ENCODE measurements at places on chromosomes 7 and 10. TPM values are rescaled to one million over a fixed set of nuclear protein-coding genes. Genes with fewer than 3 reads are reported as not detected.

DNA sequence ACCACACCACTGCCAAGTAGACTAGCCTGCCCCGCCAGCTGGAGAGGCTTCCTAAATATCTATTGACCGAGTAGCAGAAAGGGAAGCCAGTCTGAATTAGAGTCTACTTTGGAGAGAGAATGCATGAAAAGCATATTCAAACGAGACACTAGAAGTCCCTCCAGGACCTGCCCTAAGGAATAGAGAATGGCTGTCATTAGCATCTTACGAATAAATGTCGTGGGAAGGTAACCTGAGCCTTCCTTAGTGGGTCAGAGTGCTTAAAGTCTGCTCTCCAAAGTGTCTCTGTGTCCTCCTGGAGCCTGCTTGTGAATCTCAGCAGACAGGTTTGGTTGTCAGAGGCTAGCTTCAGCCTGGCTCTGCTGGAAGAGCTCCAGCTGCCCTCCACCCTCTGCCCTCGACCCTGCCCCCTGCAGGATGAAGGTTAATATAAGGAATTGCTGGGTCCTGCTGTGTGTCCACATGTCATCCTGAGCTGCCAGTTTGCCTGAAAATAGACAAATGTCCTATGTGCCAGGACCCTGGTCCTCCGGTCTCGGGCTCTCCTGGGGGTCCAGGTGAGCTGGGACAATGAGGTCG is 33.4 kb downstream of the FAM241B start:
- no peak for DNase-seq

- no peak for DNase-seq
These were observed 139.9 kb upstream of the ZNF438 start for GRCh38 chr10:31171402-31172083.

GRCh38 chr10:71228875-71229675 is 16.7 kb downstream of the UNC5B start:
- no peak for DNase-seq

DNA sequence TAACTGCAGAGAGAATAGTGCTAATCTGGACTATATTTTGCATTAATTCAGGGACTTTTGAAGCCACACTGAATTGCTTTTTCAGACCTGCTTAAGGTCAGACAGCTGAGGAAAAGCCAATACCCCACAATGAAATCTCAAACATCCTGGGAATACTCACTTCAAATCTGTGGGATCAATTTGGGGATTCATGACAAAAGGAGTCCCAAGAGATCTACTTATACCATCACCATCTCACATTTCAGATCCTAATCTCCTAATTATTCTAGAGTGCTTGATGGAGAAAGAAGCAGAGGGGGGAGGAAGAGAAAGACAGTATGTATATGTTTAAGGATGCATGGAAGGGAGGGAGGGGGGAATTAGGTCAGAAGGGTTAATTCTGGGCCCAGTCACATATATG is 202.2 kb downstream of the CACNA2D1 start:
- DNase-seq: no peak

- no peak for DNase-seq
These were observed 330.3 kb upstream of the ZNF32 start for GRCh38 chr10:43978936-43979335.

- no peak for DNase-seq
These were observed 506.9 kb downstream of the SUGCT start for GRCh38 chr7:40641701-40642100.

DNA sequence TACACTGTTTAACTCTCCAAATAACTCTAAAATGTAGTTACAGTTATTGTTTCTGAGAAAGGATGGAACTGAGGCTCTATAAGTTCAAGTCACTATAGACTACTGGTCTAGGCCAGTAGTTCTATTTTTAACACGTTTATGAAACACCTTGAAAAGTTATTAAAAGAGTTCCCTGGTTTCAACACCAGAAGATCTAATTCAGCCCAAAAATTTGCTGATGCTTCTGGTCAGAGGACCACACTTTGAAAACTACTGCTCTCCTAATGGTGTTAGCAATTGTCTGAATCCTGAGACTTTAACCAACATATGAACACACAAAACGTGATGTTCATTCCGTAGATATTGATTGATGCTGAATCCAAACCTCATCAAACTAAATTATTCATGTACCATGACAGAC is 658.6 kb upstream of the STEAP1 start:
- DNase-seq: no peak

GRCh38 chr10:129518793-129519192 is 51.8 kb downstream of the MGMT start:
- DNase-seq: no peak

GRCh38 chr7:142563470-142563869 is 185.8 kb upstream of the PRSS1 start:
- no peak for DNase-seq

- no peak for DNase-seq
These were observed 1.2 kb upstream of the ADD3 start for GRCh38 chr10:110006358-110007160.

DNA sequence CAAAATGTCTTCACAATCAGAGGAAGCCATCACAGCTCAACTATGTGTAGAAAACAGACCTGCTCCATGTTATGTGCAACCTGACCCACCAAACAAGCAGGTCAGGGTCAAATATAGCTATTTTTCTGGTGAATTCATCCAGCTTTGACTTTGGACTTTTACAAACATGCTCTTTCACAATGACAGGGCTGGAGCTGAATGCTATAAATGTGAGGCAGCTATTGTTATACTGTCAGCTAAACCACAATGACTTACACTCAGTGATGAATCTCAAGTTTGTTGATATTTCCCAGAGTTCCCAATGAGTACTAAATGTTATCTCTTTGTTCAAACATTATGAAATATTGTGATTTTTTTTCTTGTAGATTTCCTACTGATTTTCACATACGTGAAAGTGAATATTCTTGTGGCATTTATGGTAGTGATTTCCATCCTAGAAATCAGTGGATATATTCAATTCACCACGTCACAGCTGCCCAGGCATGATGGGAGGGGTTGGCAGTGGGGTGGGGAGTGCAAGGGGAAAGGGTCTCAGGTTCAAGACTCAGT is 2.5 kb upstream of the ITIH2 start:
- no peak for DNase-seq

DNA sequence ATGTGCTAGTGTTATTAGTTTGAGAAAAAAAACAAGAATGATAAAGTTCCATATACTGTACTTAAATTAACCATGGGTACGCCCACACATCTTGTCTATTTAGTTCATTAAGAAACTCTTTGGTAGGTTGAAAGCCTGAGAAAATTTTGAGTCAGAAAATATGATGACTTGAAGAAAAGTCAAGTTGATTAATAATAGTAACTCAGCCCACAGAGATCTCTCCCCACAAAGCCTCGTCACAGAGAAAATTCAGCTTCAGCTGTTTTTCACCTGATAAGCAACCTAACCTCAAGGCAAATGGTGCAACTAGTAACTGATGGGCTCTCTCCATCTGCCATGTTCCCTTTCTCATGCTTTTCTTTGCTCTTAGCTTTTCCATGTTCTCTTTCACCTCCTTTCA is 1021.6 kb downstream of the GATA3 start:
- DNase-seq: no peak

DNA sequence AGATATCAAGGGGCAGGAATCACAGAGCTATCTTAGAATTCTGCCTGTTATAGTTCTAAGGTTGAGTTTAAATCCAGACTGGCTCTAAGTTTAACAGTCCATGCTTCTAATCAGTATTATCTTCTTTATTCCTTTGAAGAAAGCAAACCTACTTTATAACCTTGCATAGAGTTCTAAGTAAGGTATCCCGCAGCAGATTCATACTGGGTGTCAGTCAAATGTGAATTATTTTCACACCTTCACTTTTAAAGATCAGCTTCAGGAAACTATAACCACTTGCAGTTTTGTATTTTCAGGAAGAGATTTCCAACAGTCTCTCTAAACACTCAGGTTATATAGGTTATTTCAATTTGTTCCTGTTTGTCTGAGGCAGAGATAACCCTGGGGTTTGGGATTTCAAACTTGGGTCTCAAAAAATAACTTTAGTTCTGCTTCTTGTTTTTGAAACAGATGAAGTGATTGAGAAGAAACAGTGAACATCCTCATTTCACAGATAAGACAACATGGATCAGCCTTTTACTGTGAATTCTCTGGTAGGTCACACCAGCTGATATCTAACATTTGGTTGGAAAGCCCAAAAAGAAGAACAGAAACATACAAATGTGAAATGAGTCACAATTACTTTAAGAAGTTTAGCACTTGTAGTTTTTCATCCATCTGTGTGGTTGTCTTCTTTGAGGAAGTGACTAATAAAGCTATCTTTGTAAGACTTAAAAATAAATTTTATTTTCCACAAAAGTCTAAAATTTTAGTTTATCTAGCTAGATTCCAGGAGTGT is 21.4 kb downstream of the STAMBPL1 start:
- no peak for DNase-seq

- no peak for DNase-seq
These were observed 1024.6 kb downstream of the SORCS1 start for GRCh38 chr10:106139915-106140314.

DNA sequence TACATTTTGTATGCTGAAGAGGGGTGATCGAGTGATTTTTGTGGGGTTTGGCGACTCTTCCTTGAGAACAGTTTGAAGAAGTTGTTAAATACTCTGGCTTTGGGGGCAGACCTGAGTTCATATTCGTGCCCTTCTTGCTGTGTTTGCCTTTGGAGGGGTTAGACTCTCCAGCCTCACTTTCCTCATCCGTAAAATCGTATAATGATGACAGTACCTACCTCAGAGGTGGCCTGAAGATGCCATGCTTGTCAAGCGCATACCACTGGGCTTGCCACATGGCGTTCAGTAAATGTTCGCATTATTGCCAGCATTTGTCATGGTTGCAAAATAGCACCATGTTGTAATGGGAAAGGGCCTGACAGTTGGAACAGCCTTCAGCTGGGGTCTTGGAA is 1.3 kb downstream of the STK17A start:
- DNase-seq: no peak

GRCh38 chr10:31099664-31100063 is 68.0 kb upstream of the ZNF438 start:
- DNase-seq: no peak

DNA sequence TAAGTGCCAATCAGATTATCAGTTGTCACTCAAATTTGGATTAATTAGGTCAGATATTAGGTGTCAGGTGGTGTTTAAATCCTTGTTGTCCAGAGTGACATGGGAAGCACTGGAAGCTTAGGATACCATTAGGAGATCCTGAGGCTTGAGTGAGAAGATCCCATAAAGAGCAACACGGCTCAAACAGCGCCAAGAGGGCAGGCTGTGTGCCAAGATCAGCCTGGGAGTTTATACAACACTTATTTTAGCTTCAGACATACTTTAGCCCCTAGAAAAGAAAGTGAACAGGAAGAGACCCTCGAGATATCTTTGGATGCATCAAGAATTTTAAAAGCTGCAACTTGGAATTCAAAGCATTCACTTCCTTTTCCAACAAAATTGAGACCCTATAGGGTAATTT is 14.2 kb upstream of the ACTA2 start:
- DNase-seq: no peak

DNA sequence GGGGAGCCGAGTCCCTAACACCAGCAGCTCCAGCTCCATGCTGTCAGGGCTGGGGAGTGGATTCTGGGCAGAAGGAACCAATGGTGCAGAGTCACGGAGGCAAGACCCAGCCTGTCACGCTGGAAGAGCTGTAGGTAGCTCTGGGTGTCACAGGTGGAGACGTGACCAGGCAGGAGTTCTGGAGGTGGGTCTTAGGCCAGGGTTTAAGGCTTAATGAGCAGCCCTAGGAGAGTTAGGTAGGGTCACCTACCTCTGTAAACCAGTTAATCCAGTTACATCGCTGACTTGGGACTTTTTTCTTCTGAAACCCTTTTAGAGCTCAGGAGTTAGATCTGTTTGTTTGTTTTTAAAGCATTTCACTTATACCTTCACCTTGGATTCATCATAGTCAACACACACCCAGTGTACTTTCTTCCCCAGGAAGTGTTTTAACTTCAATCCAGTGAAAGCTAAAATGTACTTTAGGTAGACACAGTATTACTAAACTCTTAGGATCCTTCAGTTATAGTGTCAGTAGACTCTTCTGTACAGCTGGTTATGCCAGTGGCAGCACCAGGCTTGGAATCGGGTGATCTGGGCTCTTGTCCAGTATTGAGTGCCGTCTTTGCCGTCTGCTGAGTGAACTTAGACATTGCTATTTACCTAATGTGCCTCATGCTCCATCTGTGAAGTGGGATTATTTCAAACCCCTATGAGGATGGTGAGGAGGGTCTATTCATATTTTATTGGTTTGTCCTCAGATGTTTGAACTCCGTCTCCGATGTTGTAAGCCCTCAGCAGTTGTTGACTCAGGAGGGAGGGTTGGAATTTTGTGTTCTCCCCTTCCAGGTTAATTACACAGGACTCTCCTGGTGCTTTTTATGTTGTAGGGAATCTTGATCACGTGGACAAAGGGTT is 31.0 kb downstream of the TACR2 start:
- no peak for DNase-seq

DNA sequence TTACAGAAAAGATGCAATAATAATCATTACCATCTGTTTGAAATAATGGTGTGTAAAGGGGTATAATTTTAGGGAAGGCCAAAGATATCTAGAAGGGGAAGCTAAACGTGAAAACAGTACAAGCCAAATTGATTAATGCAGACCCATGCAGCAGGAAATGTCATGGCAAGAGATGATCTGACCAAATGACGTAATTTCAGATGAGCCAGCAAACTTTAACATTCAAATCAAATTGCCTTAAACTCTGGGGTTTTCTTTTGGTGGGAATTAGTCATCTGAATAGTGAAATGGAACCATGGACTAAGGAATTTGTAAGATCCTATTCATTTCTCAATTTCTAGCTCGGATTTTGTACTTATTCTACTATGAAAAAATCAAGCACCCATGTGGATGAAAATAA is 21.4 kb upstream of the SCIN start:
- no peak for DNase-seq

The SKIDA1 gene
- polyA plus RNA-seq: 0.62 TPM

The NAT16 gene
- polyA plus RNA-seq: 0.02 TPM

The ZP3 gene
- 0.63 TPM for polyA plus RNA-seq

The GARIN1A gene
- polyA plus RNA-seq: 0.47 TPM
